NT2/D1 (cell line): ENCODE measurements at places on chromosomes 1 and 21.
A peak's percentile ranks its signal among the peaks of the same experiment; 100 is the strongest.

GRCh38 chr1:33402206-33402605 is 28.7 kb downstream of the PHC2 start:
- DNase-seq, result no peak

DNA sequence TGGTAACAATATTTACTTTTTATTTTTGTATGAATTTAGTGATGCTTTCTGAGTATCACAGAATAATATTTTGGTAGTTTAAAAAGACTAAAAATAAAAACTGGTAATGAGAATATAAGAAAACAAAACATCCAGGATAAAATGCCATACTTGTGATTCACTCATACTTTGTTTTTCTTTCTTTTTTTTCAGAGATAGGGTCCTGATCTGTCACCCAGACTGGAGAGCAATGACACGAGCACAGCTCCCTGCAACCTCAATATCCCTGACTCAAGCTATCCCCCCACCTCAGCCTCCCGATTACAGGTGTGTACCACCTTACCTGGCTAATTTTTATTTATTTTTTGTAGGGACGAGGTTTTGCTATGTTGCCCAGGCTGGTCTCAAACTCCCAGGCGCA is 64.2 kb upstream of the ADAM30 start:
- DNase-seq, result no peak

GRCh38 chr1:32180186-32181060 is 948 bp downstream of the TXLNA start:
- no peak for DNase-seq

GRCh38 chr1:167679714-167680113 is 42.1 kb upstream of the MPZL1 start:
- no peak for DNase-seq

DNA sequence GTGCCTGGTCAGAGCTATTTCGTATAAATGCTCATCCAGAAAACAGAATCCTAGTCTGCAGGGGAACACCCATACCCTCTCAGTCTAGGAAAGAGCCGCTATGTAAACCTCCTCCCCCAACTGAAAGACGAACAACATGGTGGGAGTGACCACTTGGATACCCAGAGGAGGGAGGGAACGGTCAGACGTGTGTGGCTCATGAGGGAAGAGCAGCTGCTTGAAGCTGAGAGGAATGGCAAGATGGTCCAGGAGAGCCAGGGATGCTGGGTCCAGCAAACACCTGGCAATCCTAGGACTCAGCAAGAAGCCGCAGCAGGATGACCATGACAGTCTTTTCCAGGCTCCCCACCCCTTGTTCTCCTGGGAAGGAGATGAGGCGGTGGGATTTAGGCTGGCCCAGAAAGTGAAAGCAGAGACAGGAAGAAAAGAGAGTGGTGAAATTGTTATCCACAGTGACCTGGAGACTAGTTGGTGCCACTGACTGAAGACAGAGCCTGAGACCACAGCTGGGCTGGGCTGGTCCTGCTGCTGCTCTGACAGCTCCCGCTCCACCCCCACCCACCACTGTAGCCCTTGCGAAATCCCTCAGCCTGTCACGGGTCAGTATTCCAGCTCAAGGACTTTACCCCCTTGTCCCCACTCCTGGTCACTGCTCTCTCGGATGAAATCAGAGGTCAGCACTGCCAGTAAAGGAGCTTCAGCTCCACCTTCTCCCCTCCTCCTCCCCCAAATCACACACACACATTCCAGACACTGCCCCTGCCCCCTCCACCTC is 3.6 kb downstream of the CERS2 start:
- no peak for DNase-seq

GRCh38 chr1:101165532-101165931 is 71.3 kb upstream of the S1PR1 start:
- no peak for DNase-seq

GRCh38 chr1:248862998-248863881 is 4.4 kb upstream of the ZNF692 start:
- DNase-seq, result no peak

GRCh38 chr1:228944935-228945371 is 209.7 kb downstream of the RHOU start:
- no peak for DNase-seq

DNA sequence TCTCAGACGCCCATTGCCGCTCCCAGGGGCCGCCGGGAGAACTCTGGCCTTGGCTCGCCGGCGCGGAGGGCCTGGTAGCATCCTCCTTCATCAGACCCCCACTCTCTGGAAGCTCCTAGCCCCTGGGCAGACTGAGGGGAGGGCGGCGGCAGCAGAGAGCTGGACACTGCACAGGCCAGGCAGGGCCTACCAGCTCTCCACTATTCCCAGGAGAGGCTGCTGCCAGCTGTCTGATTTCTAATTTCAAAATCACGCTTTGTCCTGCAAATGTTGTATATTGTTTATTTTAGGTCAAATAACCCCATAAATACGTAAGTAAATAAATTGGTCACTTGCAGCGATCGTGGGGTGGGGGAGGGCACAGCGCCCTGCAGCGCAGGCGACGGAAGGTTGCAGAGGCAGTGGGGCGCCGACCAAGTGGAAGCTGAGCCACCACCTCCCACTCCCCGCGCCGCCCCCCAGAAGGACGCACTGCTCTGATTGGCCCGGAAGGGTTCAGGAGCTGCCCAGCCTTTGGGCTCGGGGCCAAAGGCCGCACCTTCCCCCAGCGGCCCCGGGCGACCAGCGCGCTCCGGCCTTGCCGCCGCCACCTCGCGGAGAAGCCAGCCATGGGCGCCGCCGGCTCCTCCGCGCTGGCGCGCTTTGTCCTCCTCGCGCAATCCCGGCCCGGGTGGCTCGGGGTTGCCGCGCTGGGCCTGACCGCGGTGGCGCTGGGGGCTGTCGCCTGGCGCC is at the start of gene MTARC1:
TSS of gene MTARC1 (plus strand) at position 577 of the 732 bp plus-strand sequence. CDS start at position 609, 32 bp downstream.
- peak; percentile 66 for DNase-seq

DNA sequence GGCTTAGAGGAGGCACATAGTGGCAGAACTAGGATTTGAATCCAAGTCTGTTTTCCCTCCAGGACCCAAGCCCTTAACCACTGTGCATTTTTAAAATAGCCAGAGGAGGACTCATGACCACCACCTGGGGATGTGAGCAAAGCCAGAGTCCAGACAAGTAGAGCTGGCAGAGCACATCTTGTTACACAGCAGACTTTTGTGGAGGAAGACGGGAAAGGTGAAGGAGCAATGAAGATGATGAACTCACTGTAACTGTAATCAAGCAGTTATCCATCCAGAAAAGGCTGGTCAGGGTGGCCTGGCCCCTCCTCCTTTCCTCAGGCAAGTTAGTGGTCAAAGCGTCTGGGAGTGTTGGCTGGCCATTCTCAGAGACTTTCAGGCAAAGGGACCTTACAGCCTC is 50.9 kb downstream of the SLC44A3 start:
- DNase-seq, result no peak

DNA sequence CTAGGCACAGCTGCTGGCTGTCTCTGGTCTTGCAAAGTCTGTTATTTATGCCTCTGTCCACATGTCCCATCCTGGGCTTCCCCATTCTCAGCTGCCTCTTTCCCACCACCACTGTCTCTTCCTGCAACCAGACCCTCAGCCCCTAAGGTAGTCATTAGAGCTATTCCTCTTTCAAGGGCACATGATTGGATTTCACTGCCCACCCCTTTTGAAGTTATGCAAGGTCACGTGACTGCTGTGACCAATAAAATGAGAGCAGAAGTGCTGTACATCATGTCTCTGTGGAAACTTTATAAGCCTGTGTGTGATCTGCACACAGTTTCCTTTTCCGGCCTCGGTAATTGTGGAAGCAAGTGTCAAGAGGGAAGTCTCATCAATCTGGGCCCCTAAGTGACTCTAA is 136.6 kb upstream of the HMGB4 start:
- DNase-seq, result no peak

DNA sequence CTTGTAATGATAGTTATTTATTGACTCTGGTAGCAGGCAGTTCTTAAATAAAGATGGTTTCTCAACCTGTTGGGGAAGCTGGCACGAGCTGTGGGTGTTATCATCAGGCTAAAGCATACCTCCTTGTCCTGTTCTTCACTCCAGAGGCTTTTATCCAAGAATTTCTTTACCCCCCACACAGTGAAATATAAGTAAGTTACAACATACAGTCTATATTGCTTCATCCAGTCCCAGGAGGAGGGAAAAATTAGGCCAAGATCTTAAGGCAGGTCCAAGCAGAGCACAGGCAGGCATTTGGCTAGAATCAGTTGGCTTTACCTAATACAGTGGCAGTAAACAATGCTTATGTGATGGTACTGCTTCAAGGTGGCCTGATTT is 6.3 kb downstream of the TMEM81 start:
- no peak for DNase-seq

DNA sequence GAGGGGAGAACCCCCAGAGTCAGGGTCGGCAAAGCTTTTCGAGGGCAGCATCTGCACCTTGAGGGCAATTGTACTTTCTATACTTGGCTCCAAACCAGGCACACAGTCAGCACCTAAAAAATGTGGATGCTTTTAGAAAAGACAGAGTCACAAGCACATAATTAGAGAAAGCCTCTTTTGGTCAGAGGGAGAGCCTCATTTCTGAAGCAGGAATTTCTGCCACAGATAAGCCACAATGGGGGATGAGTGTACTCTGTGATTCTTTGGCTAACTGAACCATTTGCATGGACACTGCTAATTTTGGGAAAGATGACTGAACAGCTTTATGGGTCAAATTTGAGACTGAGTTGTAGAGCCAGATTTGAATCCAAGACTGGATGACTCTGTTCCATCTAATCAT is 635.7 kb downstream of the KIF26B start:
- DNase-seq, result no peak

DNA sequence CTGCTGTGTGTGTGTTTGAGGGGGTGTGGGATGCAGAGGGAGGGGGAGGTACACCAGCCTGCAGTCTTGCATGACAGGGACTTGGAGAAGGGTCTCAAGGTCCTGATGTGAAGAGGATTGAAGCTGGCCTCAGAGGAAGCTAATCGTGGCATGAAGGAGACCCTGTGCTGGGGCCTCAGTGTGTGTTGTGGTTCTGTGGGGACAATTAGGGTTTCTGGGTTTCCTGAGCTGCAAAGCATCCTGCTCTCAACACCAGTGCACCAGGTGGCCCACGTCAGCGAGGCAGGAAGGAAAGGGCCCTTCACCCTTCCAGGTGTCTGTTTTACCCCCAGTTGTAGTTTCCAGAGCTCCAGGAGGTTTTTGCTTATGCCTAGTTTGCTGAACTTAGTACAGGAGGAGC is 52.8 kb downstream of the TENT5C start:
- DNase-seq, result no peak

DNA sequence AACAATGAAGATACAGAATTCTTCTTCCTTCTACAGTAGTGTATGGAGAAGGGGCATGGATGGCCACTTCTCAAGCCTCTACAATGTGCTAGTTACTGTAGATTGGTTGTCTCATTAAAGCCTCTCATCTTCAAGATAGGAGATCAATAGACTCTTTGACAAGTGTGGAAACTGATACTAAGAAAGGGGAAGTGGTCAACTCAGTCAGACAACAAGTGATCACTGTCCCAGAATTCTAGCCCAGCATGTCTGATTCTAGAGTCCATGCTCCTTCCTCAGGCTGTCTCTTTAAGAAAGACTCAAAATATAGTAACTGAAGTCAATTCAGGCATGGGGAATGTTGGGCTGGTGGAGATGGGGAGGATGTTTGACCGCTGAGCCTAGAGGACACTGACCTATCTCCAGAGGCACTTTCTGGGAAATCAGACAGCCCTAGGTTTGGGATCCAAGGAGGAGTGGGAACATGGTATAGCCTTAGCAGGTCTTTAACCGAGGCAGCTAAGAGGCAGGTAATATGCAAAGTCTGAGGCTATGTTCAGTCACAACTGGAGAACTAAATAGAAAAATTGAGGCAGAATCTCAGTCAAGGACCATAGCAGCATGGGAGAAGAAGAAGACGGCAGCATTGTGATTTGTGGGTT is 39.3 kb upstream of the EYA3 start:
- DNase-seq, result no peak

GRCh38 chr1:215830226-215830810 is 263.2 kb downstream of the KCTD3 start:
- no peak for DNase-seq

DNA sequence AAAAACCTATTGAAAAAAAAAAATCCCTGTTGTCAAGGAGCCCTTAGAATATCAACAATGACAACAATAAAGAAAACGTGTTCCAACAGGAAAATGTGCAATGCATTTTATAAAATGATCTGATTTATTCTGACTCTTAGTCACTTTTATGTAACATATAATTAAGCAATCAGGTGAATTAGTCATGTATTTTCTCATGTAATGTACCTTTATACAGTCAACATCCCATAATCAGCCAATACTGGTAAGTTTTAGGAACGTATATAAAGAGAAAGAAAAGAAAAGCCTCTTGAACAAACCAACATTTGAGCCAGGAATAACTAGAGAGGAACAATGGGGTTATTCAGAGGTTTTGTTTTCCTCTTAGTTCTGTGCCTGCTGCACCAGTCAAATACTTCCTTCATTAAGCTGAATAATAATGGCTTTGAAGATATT is at the start of gene CLCA4:
TSS of gene CLCA4 (plus strand) at position 292 of the 435 bp plus-strand sequence. CDS start at position 334, 42 bp downstream.
- no peak for DNase-seq

DNA sequence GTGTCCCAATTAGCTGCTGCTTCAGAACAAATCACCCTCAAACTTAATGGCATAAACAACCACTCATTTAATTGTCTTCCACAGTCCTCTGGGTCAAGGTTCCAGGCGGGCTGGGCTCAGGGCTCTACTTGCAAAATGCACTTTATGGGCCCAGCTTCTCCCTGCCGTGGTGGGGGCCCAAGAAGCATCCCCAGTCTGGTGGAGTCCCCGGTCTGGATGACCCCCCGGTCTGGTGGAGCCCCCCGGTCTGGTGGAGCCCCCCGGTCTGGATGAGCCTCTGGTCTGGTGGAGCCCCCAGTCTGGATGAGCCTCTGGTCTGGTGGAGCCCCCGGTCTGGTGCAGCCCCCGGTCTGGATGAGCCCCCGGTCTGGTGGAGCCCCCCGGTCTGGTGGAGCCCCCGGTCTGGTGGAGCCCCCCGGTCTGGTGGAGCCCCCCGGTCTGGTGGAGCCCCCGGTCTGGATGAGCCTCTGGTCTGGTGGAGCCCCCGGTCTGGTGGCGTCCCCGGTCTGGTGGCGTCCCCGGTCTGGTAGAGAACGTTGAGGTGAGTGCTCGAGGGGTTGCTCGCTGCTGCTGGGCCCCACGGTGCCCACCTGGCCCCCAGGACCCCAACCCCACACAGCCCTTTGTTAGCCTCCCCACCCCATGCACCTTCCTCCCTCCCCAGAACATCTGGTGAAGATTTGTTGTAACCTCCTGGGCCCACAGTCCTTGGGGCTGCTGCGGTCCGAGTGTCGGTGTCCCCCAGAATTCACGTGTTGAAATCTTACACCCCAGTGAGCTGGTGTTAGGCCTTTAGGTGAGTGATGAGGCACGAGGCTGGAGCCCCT is 33.8 kb downstream of the POFUT2 start:
- DNase-seq, result no peak

DNA sequence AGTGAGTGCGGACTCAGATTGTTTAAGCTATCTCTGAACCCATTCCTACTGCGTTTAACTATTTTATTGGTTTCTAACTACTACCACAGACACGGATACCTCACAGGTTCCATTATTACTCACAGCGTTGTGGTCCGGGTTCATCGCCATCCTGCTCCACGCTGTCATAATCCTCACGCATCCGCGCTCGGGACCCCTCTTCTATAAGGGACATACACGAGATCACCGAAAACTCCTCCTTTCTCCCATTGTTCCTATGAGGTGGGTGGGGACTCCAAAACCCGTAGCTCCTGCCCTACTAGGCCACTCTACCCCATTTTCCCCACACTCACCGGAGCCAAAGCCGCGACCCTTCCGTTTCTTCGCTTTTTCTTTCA is 610 bp downstream of the RBM8A start:
- DNase-seq, result no peak
